ENCODE measurements at places on chromosomes 1 and 21.

DNA sequence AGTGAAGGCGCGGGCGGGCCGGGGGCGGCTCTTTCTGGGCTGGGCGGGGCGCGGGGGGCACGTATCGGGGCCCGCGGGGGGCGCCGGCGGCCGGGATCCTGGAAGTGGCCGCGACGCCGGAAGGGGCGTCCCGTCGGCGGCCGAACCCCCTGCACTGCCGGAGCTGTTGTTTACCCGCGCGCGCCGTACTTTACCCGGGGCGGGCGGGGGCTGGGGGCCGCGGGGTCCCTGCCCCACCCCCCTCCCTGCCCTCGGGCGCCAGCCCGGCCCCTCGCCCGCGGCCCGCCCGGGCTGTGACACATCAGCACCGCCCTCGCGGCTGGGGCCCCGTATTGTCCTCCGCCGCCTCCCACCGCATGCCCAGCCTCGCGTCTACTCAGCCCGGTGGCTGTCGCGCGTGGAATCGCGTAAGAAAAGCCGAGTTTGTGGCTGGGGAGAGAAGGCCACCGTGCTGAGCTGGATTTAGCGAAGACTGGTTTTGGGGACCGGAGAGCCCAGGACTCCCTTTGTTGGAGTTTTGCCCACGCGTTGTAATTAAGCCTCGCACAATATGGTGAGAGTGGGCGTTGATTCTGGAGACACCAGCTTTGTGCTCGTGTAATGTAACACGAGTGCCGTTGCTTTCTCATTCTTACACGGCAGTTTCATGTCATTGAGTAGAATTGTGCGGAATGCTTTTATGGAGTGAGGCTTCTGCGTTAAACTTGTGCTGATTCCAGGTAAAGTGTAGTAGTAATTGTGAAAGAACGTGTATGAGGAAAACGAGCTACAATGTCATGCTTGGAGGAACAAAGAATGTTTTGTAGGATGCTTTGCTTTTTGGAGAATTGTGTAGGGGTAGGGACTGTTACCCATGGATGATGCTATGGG lies 559 bp downstream of the BACH1 start:
- peak; percentile 69 for DNase-seq

- no peak for DNase-seq
These were observed 18.4 kb upstream of the JAK1 start for GRCh38 chr1:64984737-64985136.

DNA sequence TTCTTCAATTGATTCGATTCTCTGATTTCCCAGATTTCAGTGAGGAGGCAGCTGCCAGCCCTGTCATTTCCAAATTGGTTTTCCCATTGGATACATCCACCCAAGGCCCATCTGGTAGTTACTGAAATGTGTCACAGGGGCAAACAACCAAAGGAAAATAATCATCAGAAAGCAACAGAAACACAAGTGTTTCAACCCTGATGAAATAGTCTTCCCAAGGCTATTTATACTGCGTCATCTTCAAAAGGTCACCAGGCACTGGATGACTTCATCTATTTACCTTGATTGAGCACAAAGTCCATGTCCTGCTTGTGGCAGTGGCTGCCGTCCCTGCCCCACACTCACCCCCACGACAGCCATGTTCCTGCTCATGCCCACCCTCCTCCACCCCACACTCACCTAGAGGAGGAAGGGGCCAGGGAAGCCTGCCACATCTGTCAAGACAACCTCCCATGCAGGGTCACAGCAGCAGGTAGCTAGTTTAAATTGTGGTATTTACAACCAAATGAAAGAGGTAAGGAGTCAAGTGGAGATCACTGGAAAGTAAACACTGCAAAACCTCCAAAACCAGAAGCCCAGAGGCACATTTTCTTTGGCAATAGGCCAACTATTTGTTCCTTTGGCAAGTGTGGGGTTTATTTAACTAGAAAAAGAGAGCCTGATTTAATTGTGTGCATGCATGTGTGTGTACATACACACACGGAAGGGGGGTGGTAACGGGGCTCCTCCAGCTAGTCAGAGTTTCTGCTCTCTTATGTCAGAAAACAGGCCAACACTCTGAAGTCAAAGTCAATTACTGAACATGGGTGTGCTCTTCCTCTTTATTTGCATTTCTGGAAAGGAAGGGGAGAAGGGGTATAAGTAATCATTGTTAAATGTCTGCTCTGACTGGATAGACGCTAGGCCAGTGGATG lies 49.5 kb upstream of the RAB4A start:
- DNase-seq: no peak

- DNase-seq: no peak
These were observed 2.3 kb upstream of the CATSPERE start for GRCh38 chr1:244458781-244459180.

DNA sequence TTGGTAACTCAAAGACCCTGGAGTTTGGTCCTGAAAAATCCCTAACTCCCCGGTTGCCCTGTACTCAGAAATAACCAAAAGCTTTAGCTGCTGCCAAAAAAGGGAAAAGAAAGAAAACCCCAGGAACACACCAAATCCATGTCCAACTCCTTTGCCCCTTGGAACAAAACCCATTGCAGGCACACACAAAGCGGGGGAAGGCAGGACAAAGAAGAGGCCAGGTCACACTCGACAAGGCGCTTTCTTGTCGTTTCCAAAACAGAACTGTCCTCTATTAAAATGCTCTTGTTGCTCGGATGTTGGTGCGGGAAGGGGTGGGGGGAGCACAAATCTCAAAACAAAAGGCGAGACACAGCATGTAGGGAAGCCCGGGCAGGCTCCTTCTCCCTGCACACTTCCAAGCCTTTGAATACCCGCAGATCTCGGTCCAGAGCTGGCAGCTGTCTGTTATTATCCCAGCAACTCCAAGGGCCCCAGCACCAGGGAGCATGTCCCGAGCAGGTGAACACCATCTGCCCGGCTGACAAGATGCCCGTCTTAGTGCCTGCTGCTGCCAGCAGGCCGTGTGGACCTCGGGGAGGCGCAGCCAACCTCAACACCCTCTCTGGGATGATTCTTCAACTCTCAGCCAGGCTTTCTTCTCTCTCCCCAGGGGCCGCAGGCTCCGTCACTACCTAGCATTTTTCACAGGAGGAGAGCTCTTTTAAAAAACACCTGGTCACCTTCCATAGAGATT lies 96.4 kb downstream of the SSBP3 start:
- DNase-seq: no peak

- no peak for DNase-seq
These were observed 285.4 kb upstream of the USP24 start for GRCh38 chr1:55500601-55501000.

- no peak for DNase-seq
These were observed 40.4 kb downstream of the KCNJ15 start for GRCh38 chr21:38297194-38297631.

DNA sequence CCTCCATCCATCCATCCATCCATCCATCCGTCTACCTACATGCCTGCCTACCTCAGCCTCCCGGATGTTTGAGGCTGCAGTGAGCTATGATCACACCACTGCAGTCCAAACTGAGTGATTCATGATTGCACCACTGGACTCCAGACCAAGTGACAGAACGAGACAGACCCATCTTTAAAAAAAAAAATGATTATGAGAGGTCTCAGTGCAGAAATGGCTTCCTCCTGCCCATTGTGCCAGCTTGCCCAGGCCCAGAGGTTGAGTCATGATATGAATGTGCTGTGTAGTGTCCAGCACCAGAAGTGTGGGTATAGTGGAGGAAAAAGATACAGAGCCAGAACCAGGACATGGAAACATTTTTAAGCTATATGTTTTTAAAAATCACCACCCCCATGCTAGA lies 149.9 kb downstream of the KIF26B start:
- no peak for DNase-seq

DNA sequence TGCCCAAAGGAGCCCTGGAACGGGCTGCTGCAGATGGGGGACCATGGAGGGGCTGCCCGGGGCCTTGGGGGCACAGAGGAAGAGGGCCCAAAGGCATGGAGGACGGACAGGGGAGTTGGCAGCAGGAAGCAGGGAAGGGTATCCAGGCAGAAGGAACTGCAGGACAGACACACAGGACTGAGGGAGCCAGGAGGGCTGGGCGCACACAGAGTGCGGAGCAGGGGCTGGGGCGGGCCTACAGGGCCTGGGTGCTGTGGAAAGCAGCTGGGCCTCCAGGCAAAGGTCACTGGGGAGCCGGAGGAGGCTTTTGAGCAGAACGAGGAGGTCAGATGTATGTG lies 28.1 kb downstream of the KRTAP10-1 start:
- no peak for DNase-seq

- DNase-seq: no peak
These were observed 1.8 kb upstream of the ADAMTS1 start for GRCh38 chr21:26847002-26847401.

- no peak for DNase-seq
These were observed 739.7 kb downstream of the LTN1 start for GRCh38 chr21:28252928-28253327.

DNA sequence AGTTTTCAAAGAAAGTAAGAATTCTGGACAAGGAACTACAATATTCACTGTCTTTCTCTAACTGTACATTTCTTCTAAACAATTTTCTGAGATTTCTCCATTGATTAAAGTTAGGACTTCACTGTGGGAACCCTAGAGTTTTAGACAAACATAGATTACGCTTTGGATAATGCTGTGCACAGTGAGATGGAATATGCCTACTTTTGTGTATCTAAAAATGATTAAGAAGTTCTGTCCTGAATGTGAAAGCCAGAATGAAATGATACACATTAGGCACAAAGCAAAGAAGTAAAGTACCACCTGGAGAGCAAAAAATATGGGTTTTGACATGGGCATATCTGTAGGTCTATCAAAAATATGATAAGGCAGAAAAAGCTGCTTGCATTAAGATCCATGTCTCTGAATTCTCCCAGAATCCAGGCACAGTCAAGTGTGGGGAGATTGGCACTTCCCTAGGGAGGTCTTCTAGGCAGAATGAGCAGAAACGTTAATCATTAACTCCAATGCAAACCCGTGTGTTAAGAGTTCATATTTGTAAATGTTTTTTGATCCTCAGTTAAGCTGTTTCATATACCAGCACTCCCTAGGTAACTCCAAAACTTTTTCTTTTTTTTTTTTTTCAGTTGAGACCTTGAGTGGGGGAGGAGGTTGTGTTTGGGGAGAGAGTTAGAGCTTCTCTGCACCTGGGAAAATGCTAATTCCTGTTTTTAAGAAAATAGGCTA lies 467.1 kb downstream of the LMO4 start:
- DNase-seq: no peak

DNA sequence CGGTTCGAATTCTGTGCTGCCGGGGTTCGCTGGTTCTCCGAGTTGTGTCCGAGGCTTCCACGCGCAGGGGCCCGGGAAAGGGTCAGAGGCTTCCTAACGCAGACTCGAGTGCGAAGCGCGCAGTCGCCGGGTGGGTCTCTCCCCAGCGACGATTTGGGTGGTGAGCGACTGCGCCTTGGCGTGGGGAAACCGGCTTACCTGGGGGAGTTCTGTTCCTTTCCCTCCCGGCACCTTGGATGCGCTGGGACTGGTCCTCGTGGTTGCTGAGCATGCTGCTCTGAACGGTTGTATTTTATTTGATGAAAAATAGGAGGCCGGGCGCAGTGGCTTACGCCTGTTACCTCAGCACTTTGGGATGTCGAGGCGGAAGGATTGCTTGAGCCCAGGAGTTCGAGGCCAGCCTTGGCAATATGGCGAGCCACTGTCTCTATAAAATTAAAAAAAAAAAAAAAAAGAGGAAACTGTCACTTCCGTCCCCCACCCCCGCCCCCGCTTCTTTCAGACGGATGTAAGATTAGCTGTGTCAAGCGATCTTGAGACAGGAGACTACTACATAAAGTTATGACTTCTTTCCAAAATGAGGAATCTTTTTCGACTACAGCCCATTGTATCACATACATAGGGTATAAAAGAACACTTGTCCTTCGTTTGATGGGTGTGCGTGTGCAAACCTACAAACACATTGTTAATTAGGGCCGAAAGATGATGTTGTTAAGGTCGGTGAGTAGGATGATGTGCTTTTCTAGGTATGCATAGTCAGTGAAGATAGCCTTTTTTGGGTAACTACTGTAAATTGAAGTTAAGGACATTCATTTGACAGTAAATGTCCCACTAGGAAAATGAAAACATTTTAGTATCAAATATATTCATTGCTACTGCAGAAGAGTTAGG lies at the start of gene CCDC18:
Gene CCDC18 (plus strand): TSS at position 2 of the 891 bp plus-strand sequence. CDS start 2,638 bp downstream, outside the sequence.
- DNase-seq: peak; percentile 56

DNA sequence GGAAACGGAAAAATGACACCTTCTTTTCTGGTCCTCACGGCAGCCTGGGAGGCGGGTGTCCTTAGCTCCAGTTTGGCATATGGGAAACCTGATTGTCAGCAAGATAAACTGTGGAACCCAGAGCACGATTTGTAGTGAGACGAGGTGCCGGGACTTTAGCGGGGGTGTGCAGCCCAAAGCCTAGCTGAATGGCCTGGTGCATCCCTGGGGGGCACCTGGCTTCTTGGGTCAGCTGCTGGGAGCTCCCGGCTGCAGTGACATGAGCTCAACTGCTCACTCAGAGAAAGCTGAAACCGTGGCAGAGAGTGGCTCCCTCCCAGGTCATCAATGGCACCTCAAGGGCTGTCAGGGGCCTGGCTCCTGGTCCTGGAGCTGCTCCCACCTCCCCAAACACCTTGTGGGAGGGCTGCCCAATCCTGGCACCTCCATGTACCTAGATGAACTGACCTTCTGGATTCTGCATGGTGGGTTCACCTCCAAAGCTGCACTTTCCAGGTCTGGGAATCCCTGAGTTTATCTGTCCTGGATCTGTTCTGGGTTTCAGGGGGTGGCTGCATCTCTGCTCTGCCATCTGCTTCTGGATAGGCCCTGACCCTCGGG lies 260.5 kb downstream of the MATN1 start:
- no peak for DNase-seq

DNA sequence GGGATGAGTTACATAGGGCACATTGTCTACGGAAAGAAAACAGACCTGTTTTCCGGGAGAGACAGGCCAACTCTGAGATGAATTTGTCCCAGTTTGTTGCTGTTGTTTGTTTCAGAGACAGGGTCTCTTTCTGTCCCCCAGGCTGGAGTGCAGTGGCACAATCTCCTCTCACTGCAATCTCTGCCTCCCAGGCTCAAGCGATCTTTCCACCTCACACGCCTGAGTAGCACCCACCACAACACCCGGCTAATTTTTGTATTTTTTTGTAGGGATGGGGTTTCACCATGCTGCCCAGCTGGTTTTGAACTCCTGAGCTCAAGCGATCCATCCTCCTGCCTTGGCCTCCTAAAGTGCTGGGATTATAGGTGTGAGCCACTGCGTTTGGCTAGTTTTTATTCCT lies 125.5 kb upstream of the ERRFI1 start:
- no peak for DNase-seq

GRCh38 chr1:173095632-173096031 lies 44.9 kb upstream of the TNFSF18 start:
- DNase-seq: no peak

- DNase-seq: no peak
These were observed 46.3 kb upstream of the TARBP1 start for GRCh38 chr1:234525099-234525799.

GRCh38 chr1:93694819-93695218 lies 13.2 kb upstream of the BCAR3 start:
- DNase-seq: no peak

- no peak for DNase-seq
These were observed at the start of gene LIPI for GRCh38 chr21:14210738-14211137. LIPI (minus strand) TSS chr21:14210955; CDS start chr21:14210845, 110 bp downstream.

DNA sequence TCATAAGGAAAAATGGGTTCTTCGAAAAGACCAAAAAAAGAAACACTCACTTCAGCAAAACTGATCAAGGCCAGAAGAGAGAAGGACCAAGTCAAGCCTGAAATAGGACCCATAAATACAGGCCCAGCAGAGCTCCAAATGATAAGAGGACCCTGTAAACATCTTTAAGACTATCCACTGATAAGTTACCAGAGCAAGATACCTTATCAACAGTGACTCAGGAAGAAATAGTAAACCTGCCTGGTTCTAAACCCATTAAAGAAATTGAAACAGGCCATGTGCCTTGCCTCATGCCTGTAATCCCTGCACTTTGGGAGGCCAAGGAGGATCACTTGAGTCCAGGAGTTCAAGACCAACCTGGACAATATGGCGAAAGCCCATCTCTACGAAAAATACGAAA lies 81.8 kb upstream of the ERRFI1 start:
- no peak for DNase-seq

GRCh38 chr1:178364782-178365181 lies 132.0 kb downstream of the CLEC20A start:
- no peak for DNase-seq

Measured in activated CD4-positive, alpha-beta T cell treated with anti-CD3 and anti-CD28 coated beads, Interleukin-2, amount 50 U/mL, for 1 hour (primary cell).